ENCODE measurements at places on chromosomes 6 and 20.
A peak's percentile ranks its signal among the peaks of the same experiment; 100 is the strongest.

DNA sequence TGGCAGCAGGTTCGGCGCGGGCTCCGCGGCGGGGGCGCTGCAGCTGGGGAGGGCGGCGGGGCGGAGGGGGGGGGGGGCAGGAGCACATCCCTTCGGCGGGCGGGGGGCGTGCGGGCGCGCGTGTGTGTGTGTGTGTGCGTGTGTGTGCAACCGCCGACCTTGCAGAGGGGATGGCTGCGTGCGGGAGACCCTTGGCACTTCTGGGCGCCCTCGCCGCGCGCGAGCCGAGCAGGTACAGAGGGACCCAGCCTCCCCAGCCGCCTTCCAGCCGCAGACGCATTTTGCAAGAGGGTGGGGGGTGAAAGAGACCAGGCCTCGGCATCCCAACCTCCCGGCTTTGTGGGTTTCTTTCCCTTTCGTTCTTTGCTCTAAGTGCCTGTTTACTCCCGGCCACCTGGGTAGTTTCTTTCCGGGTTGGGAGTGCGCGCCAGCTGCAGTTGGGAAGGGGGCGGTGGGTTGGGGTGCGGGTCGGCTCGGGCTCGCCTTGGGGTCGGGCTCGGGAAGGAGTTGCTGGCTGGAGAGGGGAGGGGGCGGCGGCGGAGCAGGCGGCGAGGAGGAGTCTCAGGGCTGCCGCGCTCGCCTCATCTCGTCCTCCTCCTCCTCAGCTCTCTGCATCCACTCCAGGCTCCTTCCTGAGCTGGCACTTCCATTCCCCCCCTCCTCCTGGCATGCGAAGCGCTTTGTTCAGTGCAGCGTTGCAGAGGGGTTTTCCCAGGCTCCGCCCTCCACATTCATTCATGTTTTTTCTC, 620 bp downstream of the HIVEP1 start:
- peak; percentile 95 for DNase-seq

DNA sequence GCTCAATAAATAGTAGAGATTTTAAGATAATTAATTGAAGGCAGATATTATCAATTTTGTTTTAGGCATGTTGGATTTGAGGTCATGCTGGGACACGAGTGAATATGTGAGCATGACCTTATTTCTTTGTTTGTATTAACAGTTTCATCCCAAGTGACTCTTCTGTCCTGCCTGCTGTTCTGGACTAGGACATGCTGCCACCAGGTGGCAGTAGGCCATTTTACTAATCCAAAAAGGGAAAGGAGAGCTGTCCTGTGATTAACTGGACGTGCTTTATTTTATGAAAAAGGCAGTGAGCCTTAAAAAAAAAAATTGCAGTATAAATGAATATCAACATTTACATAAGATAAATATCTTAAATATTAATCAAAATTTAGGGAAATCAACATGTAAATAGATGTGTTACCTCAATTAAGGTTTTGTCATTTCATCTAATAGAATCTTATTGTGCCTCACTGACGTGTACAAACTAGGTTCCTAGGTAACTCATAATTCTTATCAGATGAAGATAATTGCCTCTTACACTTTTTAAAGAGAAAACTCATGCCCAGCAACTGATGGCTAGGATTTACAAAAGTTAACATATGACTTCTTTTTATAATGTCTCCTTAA, 49.8 kb downstream of the FRK start:
- DNase-seq = peak; percentile 88

- no peak for DNase-seq
Observed at GRCh38 chr20:62927128-62927705, 912 bp upstream of the DIDO1 start.

DNA sequence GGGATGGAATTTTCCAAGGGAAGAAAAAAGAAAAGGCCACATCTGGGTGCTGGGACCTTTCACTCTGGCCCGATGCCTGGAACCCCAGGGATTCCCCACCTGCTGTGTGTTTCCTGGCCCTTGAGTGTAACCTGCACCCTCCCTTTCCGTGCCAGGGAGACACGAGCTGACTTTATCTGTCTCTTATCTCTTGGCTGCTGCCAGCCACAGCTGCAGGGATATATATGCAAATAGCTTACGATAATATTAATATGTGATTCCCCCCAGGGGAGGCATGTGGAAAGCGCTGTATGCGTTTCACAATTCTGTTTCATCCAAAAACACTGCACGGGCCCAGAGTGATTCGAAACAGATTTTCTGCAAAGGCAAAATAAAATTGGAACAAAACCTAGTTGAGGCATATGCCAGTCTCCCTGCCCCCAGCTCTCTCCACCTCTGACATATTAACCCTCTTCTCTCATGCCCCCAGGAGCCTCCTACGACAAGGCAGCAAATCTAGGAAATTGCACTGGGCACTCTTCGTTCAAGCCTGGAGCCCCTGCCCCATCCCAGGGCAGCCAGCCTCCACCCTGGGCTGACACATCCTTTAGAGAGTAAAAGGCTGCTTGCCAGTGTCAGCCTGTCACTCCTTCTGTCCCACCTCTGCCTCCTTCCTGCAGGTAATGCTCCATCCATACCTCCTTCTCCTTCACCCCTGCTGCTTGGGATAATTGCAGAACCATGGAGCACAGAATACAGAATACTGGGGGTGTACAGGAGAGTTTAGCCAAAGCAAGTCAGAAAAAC, 1.3 kb downstream of the RIPOR3 start:
- no peak for DNase-seq

- no peak for DNase-seq
Observed at GRCh38 chr6:56756219-56756789, 113.6 kb upstream of the DST start.

DNA sequence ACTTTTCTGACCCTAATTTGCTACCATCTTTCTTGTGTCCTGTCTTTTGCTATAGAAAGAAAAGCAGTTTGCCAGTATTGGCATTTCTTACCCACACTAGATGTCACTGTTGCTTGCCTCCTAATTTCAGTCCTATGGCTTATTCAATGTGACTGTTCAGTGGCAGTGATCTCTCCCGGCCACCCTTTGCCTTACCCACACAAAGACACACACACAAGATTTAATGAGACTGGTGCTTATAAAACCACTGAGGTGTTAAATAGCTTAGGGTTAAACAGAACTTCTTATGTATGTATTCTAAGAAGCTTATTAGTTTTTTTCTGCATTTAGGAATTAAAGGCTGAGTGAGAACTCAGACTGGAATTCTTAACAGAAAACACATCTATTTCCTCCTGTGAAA, 233.6 kb upstream of the ASCC3 start:
- DNase-seq = peak; percentile 17

DNA sequence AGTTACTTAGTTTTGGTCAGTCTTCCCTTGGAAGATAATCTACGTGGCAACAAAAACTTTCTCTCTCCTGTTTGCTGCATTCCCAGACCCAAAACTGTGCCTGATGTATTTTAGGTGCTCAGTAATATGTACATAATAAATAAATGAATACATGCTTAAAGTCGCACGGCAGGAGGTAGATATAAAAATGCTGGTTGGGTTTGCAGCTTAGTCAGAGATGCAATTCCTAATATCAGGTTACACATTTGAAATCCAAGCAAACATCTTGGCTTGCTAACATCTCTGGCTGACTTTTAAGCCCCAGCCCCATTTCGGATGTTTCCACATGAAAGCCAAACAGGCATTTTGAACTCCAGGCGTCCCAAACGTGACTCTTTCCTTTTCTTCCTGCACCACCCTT, 91.0 kb downstream of the KCNQ5 start:
- DNase-seq = no peak

GRCh38 chr6:137851669-137852068, 15.4 kb upstream of the TNFAIP3 start:
- no peak for DNase-seq

- DNase-seq = peak; percentile 16
Observed at GRCh38 chr6:81515562-81516453, 236.7 kb downstream of the TENT5A start.

GRCh38 chr20:2741881-2742280, 49.3 kb downstream of the EBF4 start:
- no peak for DNase-seq

- DNase-seq = no peak
Observed at GRCh38 chr20:3283222-3283820, 44.3 kb upstream of the SLC4A11 start.

- DNase-seq = peak; percentile 83
Observed at GRCh38 chr6:24910961-24911725, 24.6 kb downstream of the RIPOR2 start.

- no peak for DNase-seq
Observed at GRCh38 chr6:161220346-161220745, 53.5 kb downstream of the AGPAT4 start.

GRCh38 chr6:167098825-167099225, 24.1 kb upstream of the CCR6 start:
- no peak for DNase-seq

GRCh38 chr6:132132422-132132821, 181.2 kb upstream of the CCN2 start:
- DNase-seq = peak; percentile 19

DNA sequence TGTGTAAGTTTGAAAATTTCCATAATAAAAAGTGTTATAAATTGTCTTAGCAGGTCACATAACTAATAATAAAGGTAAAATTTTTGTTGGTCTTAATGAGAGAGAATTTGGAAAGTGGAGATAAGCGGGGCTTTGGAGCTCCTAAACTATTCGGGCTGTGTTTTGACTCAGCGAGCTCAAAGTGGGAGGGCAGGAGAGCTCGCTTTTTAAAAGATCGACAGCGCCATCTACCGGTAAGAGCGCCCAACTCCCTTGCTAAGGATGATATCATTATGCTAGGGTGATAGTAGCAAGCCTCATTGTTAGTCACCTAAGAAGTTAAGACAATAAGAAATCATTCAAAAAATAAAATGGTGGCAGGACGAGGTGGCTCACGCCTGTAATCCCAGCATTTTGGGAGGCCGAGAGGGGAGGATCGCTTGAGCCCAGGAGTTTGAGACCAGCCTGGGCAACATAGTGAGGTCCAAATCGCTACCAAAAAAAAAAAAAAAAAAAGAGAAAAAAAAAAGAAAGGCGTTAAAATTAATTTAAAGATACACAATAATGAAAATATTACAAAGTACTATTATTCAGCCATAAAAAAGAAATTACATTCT, 24.8 kb downstream of the C6orf15 start:
- peak; percentile 84 for DNase-seq

DNA sequence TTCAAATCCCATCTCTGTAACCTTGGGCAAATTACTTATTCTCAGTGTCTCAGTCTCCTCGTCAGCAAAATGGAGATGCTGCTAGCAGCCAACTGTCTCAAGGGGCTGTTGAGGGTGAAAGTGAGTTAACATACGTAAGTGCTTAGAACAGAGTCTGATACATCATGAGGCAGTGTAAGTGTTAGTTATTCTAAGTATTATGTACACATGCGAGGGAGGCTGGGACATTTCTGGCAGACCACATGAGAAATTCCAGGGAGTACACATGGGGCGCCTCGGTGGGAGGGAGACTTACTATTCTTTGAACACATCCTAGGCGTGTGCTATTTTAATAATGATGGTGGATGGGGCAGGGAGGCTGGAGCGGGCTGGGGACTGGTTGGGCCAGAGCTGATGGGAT, 99.1 kb downstream of the DLGAP4 start:
- DNase-seq = peak; percentile 6
